ENCODE measurements at places on chromosomes 1 and 21. TPM values are rescaled to one million over a fixed set of nuclear protein-coding genes. Genes with fewer than 3 reads are reported as not detected.

DNA sequence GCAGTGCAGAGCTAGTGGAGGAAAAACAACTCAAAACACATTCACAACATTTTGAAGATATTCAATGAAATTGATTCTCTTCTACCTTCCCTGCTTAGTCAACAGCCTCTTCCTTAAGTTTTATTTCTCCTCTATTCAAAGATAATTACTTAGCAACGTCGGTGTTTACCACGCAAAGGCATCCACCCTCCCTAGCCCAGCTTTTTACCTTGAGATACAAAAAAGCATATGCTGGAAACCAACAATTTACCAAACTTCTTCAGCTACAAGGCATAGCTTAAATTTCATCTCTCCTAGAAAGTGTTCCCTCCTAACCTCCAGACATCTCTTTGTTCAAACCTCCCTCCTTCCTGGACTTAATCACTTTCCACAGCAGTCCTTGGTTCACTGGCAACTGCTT lies 102.8 kb upstream of the SOD1 start:
- H3K27me3 ChIP-seq, result peaks cover 16% of the 10 kb centered on the region
- H3K4me1 ChIP-seq, result no peaks in the 10 kb centered on the region
- H3K36me3 ChIP-seq, result no peaks in the 10 kb centered on the region

GRCh38 chr1:244214009-244214967 lies 163.2 kb downstream of the ZBTB18 start:
- no peak overlapping the region for H3K4me3 ChIP-seq
- H3K4me1 ChIP-seq, result no peaks in the 10 kb centered on the region
- H3K36me3 ChIP-seq, result no peaks in the 10 kb centered on the region

DNA sequence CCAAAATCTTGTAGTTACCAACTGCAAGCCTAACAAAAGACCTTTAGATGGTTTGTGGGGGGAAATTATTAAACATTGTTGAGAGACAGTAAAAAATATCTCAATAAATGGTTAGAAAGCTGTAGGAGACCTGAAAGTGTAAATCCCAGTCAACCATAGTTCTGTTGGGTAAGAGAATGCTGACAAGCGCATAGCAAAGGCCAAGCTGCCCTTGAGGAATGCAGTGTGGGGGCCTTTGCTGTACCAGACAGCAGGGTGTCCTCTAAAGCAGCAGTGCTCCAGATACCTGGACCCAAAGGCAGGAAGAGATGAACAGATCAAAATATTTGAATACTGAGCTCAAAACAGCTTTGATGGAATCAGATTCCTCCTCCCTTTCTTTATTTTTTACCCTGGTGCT lies 54.6 kb downstream of the OBSCN start:
- H3K27ac ChIP-seq, result no peak overlapping the region
- H3K4me1 ChIP-seq, result no peaks in the 10 kb centered on the region
- DNase-seq, result no peak
- no peak overlapping the region for H3K4me3 ChIP-seq
- peaks cover 6% of the 10 kb centered on the region for H3K36me3 ChIP-seq

- no peak overlapping the region for H3K4me3 ChIP-seq
- DNase-seq, result no peak
- H3K36me3 ChIP-seq, result no peaks in the 10 kb centered on the region
- no peaks in the 10 kb centered on the region for H3K4me1 ChIP-seq
- no peak overlapping the region for H3K27ac ChIP-seq
These were observed 41.3 kb upstream of the UHMK1 start for GRCh38 chr1:162456323-162456722.

GRCh38 chr1:28313702-28314546 lies 14.9 kb upstream of the MED18 start:
- H3K4me3 ChIP-seq, result no peak overlapping the region
- H3K4me1 ChIP-seq, result no peaks in the 10 kb centered on the region
- no peaks in the 10 kb centered on the region for H3K36me3 ChIP-seq

Gene CD84
- 9.8 TPM for total RNA-seq

Gene OR10Z1
- not detected for total RNA-seq

Gene BRINP3
- 3.6 TPM for total RNA-seq

Data from breast epithelium (tissue), 4 donors.